ENCODE measurements at places on chromosomes 2 and 18.

GRCh38 chr18:6564950-6565814 lies 150.5 kb upstream of the L3MBTL4 start:
- DNase-seq, result no peak

DNA sequence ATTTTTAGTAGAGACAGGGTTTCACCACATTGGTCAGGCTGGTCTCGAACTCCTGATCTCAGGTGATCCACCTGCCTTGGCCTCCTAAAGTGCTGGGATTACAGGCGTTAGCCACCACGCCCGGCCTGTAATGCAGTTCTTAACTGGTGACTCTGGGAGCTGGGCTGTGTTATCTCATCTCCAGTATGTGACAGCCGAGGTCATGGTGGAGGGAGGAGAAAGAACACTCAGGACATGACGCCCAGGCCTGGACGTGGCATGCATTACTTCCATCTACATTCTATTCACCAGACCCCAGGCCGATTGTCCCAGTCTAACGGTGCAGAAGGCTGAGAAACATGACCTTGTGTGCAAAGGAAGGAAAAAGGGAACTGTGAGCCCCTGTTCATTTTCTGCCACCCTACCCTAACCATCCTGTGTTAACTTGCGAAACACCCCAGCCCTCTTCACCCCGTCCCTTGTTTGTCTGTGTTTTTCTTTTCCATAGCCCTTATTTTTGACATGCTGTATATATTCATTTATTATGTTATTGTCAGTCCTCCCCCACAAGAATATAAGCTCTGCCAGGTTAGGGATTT lies 88.1 kb upstream of the ASAP2 start:
- DNase-seq, result no peak

DNA sequence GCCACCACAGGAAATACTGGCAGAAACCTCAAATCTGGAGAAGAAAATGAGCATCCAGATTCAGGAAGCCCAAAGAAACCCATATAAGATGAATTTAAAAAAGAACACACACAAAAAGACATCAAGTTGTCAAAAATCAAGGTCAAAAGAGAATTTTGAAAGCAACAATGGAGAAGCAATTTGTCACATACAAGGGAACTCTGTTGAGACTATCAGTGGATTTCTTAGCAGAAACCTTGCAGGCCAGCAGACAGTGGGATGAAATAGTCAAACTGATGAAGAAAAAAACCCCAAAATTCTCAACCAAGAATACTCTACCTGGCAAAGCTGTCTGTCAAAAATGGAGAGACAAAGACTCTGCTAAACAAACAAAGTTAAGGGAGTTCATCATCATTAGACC lies 272.6 kb downstream of the ADCYAP1 start:
- DNase-seq, result no peak

GRCh38 chr18:77749089-77749488 lies 499.4 kb downstream of the GALR1 start:
- DNase-seq, result no peak

- DNase-seq, result no peak
These were observed 165.5 kb downstream of the TMEM247 start for GRCh38 chr2:46644690-46645385.

- peak; percentile 71 for DNase-seq
These were observed 2.9 kb upstream of the MAL start for GRCh38 chr2:95022309-95023221.

DNA sequence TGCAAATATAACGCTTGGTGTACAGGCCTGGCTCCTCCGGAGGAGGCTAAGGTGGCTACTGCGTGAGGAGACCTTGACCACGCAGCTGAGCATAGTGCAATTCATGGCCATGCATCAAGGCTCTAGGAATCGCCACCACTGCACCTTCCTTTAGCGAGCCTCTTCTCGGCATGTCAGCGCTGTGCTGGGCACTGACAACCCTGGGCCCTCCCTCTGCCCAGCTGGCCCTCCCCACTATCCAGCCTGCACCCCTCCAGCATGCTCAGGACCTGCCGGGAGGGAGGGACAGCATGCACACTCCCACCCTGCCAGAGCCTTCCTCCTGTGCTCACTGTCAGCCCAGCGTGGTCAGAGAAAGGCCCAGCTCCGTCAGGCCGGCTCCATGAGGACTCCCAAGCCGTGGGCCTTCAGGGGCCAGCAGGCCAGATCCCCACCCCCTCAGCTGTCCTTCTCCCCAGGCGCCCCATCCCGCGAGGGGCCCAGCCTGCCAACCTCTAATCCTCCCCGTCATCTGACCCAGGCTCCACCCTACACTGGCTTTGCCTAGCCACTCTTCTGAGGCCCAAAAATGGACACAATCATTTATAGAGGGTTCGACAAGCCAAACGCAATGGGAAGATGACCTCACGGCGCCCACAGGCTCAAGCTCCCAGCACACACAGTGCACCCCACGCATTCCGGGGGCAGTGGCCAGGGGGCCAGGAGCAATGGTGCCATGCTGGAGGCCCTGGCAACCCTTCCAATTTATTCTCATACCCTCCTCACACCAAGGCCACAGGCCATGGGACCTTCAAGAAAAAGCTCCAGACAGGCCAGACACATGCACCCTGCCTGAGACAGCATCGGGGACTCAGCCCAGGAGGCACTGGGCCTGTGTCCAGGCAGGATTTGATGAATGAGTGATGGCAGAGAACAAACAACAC lies 3.5 kb downstream of the BIN1 start:
- DNase-seq, result no peak

GRCh38 chr2:120858361-120859106 lies 122.9 kb downstream of the GLI2 start:
- no peak for DNase-seq

- no peak for DNase-seq
These were observed 22.0 kb upstream of the PELI1 start for GRCh38 chr2:64166212-64166611.

DNA sequence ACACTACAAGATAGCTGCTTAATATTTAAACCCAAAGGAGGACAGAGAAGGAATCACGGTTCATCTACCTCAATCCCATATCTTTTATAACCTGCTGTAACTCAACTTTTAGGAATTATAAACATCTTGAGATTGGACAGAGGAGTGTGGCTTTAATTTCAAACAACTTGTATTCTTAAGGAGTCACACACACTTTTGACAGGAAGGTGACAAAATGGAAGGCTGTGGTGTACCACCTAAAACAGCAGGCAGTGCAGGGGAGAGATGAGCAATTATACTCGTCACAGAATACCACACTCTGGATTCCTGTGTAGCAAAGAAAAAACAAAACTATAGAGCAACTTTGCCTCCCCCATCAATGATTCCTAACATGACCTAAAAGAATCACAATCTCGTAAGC lies 194.8 kb downstream of the ZEB2 start:
- DNase-seq, result no peak

- DNase-seq, result no peak
These were observed 132.0 kb downstream of the VWC2L start for GRCh38 chr2:214542866-214543265.

DNA sequence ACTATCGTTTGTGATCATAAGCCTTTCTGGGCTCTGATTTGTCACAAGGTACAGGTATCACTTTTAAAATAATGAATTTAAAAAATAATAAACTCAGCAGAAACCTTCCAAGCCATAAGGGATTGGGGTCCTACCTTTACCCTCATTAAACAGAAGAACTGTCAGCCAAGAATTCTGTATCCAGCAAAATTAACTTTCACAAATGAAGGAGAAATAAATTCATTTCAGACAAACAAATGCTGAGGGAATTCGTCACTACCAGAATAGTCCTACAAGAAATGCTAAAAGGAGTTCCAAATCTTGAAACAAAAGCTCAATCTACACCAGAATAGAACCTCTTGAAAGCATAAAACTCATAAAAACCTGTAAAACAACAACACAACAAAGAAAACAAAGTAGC lies 25.7 kb downstream of the L3MBTL4 start:
- DNase-seq, result no peak

DNA sequence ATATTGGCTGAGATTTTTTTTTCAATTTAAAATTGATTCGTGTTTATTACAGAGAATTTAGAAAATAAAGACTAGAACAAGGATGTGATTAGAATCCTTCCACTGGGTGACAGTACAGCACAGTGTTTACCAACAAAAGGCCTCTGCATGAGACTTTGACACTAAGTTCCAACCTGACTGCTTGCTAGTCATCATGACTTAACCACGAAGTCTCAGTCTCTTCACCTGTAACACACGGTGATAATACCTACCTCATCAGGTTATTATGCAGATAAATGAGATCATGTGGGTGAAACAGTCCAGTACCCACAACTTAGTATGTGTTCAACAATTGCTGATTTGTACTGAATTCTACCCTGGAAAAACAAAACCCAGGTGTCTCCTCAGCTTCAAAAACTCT lies 151.2 kb downstream of the STK39 start:
- no peak for DNase-seq

DNA sequence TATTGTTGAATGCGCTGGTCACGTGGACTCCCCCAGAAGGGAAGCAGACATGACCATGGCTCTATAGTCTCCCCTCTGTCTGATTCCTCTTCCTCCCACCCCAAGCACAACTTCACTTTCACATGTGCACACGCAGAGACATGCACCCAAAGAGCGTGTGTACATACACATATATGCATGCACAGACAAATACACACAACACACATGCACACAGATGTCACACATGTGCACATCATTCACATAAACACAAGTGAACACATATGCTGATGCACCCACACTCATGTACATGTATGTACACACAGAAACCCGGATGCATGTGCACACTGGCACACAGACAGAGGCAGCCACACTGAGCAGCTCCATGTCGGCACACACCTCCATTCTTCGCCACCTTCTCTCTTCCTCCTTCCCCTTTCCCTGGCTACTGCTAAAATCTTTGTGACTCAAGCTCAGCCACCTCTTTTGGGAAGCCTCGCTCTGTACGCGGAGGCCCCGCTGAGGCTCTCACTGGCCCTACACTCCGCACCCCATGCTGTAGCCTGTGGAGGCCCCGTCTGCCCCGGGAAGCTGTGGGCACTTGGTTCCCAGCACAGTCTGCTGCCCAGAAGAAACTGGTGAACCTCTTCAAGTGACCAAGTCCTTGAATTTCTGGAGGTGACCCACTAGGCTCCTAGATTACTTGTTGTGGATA lies 101.6 kb upstream of the TEX51 start:
- DNase-seq, result no peak

- DNase-seq, result no peak
These were observed 422.8 kb downstream of the SETBP1 start for GRCh38 chr18:45103319-45104048.

DNA sequence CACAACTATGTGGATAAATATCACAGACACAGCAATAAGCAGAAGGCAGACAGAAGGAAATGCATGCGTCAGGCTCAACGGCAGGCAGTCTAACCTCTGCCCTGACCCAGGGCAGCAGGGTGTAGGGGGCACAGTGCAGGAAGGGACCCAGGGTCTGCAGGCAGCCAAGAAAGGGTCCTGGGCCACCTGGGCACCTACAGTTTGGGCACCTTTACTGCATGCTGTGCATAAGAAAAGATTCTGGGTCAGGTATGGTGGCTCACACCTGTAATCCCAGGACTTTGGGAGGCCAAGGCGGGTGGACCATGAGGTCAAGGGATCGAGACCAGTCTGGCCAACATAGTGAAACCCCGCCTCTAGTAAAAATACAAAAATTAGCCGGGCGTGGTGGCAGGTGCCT lies 17.7 kb downstream of the PASK start:
- no peak for DNase-seq

DNA sequence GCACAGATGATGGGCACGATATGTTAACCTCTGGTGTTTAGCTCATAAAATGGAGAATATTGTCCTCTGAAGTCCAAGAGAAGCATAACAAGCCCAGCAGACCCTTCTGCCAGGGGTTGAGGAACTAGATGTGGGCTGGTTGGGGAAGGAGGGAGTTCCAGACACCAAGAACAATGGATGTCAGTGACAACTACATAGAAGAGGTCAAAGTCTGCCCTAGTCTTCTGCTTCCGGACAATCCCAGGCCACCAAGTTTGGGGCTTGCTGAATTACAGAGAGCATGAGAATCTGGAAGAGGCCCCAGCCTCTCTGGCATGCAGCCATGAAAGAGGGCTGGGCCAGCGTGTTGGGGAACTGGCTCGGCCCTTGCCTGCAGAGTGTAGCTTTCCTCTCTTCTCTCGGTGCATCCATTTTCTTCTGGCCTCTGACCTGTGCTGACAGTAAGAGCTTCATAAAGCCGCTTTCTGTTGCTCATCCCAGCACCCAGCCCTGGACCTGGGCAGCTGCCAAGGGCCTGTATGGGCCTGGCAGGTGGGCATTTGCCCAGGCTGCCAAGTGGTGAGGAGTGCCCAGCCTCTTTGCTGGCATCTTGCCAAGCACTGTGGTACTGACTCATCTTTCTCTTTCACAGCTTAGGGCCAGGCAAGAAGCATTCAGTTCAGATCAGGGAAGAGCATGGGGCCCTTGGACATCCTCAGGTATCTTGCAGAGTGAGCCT lies 14.6 kb upstream of the LAPTM4A start:
- DNase-seq, result no peak

GRCh38 chr18:8603663-8604520 lies 5.3 kb upstream of the RAB12 start:
- DNase-seq, result no peak

GRCh38 chr2:70994009-70994698 lies 519 bp downstream of the TEX261 start:
- no peak for DNase-seq

DNA sequence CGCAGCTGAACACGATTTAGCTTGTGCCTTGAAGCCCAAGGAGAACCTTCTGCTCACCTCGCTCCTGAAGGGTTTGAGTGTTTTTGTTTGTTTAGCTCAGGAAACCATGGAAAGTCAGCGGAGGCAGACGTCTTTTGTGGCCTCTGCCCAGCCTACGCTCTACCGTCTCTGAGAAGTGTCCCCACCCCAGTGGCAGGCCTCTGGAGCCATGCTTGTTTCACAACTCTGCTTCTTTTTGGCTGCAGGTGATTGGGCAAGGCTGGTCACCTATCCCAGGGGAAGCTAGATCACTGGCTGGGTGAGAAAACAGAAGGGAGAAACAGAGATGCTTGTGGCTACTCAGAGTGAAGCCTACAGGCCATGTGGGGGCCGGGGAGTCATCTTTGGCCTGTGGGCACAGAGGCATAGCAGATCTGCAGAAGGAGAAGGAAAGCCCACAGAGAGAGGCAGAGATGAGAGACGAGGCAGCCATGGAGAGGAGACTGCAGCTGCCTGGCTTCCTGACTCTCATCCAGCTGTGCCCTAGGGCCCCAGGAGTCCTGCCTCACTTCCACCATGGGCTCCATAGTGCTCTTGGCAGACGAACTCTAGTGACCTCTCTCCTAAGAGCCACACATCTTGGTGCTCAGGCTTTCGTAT lies 50.1 kb downstream of the CIB4 start:
- DNase-seq, result no peak

GRCh38 chr2:54471221-54471711 lies 15.1 kb downstream of the SPTBN1 start:
- DNase-seq, result no peak
